ENCODE measurements at places on chromosomes 7 and 10. TPM values are rescaled to one million over a fixed set of nuclear protein-coding genes. Genes with fewer than 3 reads are reported as not detected.

Gene CYTH3
- 33.0 TPM for polyA plus RNA-seq

Gene RRP12
- polyA plus RNA-seq, result 20.1 TPM

Gene CHST3
- 18.0 TPM for polyA plus RNA-seq

Gene MCM10
- polyA plus RNA-seq, result 11.3 TPM

Gene PLAC9
- 9.8 TPM for polyA plus RNA-seq

Gene CCDC172
- not detected for polyA plus RNA-seq

Gene LRRC4
- 8.4 TPM for polyA plus RNA-seq

Gene GIMAP5
- 5.9 TPM for polyA plus RNA-seq

Gene C10orf105
- 0.06 TPM for polyA plus RNA-seq

Gene VSIR
- 7.8 TPM for polyA plus RNA-seq

Gene NAT16
- polyA plus RNA-seq, result not detected

Gene FGFBP3
- polyA plus RNA-seq, result 2.0 TPM

Gene CH25H
- 0.13 TPM for polyA plus RNA-seq

Gene HMX2
- polyA plus RNA-seq, result 1.4 TPM

Gene RPP38
- polyA plus RNA-seq, result 28.8 TPM

Gene DGKI
- polyA plus RNA-seq, result 1.8 TPM

Gene CPN1
- polyA plus RNA-seq, result 3.2 TPM

Gene PTPN20
- 3.0 TPM for polyA plus RNA-seq

Gene CFAP70
- polyA plus RNA-seq, result 14.1 TPM

Gene CDK14
- polyA plus RNA-seq, result 33.6 TPM

Gene TSPAN15
- 82.3 TPM for polyA plus RNA-seq

Gene TUBAL3
- 0.19 TPM for polyA plus RNA-seq

Gene PARD3
- polyA plus RNA-seq, result 79.3 TPM

Gene EGR2
- 2.3 TPM for polyA plus RNA-seq

Gene PRKCQ
- polyA plus RNA-seq, result 16.5 TPM

Gene SCRN1
- 71.1 TPM for polyA plus RNA-seq

Gene GNAT3
- polyA plus RNA-seq, result not detected

Gene ZNF853
- 15.0 TPM for polyA plus RNA-seq

Gene MAP3K8
- 8.5 TPM for polyA plus RNA-seq

Gene NHLRC2
- polyA plus RNA-seq, result 16.6 TPM

Gene CTTNBP2
- polyA plus RNA-seq, result 32.1 TPM

Gene SP8
- not detected for polyA plus RNA-seq

Gene ATG9B
- polyA plus RNA-seq, result 2.2 TPM

Gene GIMAP2
- polyA plus RNA-seq, result 10.5 TPM

Gene SAP25
- polyA plus RNA-seq, result 0.82 TPM

Gene AS3MT
- 19.5 TPM for polyA plus RNA-seq

Gene PRF1
- 0.79 TPM for polyA plus RNA-seq

Gene PAPOLB
- 0.06 TPM for polyA plus RNA-seq

Gene GTF2IRD1
- polyA plus RNA-seq, result 51.3 TPM

Gene HOXA4
- 22.5 TPM for polyA plus RNA-seq

Gene SPRN
- 3.2 TPM for polyA plus RNA-seq

Gene MRLN
- polyA plus RNA-seq, result not detected

Gene MMP21
- 0.18 TPM for polyA plus RNA-seq

Gene GRB10
- polyA plus RNA-seq, result 25.4 TPM

Gene SPDYE2B
- 1.4 TPM for polyA plus RNA-seq

Gene CRYGN
- polyA plus RNA-seq, result 1.7 TPM

Gene GIMAP6
- polyA plus RNA-seq, result 18.0 TPM

Gene RAPGEF5
- polyA plus RNA-seq, result 38.1 TPM

Gene TSPAN33
- polyA plus RNA-seq, result 68.2 TPM

Gene SHTN1
- polyA plus RNA-seq, result 26.4 TPM

Gene OR2A42
- polyA plus RNA-seq, result 1.0 TPM

Gene TMEM176B
- polyA plus RNA-seq, result 80.2 TPM

Gene DDC
- polyA plus RNA-seq, result 70.3 TPM

Gene ELFN1
- 11.8 TPM for polyA plus RNA-seq

Gene TLX1
- not detected for polyA plus RNA-seq

Gene SPDYE1
- polyA plus RNA-seq, result 0.27 TPM

Gene ACTL6B
- not detected for polyA plus RNA-seq
